ENCODE measurements at places on chromosomes 13 and 19.

DNA sequence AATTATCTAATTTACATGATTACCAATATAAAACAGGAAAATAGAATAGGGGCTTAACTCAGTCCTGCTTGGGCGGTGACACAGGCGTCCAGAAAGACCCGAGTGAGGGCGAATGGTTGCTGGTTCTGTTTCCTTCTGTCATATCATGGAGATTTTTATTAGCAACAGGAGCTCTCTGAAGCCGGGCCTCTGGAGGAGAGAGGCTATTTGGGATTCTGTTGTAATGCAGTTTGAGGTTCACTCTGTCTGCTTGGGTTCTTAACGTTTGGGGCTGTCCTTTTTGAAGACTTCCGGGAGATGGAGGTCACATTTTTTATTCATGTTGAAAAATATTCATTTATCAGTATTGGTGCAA is 115.7 kb upstream of the ZNF536 start:
- no peak for DNase-seq

DNA sequence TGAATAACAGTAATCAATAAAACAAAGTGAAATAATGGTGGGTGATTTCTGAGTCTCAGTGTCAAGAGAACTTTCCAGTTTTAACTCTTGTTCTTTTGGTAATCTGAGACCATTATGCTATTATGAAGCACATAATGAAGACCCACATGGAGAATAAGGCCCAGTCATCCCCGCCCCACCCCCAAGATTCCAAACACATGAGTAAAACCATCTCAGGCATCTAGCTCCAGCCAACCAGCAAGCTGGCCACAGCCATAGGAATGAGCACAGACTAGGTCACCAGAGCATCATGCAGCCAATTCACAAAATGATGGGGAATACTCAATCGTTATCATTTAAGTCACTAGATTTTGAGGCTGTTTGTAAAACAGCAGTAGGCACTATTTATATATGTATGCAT is 1769.0 kb upstream of the PCDH20 start:
- DNase-seq, result no peak

DNA sequence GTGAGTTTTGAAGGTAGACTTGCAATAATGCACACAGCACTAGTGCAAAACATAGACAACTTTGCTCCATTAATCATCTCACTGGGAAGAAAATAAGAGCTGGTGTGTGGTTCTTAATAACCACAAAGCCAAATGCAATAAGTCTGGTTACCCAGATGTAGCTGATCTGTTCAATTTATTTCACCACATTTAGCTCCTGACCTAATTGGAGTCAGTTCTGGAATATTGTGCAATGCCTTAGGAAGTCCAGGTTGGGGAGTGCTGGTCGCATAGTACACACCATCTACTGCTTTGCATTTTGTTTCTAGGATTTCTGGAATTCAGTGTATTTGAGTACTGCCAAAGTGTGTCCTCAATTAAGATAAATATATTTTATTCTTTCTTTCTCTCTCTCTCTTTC is 483.3 kb upstream of the SPRY2 start:
- no peak for DNase-seq

DNA sequence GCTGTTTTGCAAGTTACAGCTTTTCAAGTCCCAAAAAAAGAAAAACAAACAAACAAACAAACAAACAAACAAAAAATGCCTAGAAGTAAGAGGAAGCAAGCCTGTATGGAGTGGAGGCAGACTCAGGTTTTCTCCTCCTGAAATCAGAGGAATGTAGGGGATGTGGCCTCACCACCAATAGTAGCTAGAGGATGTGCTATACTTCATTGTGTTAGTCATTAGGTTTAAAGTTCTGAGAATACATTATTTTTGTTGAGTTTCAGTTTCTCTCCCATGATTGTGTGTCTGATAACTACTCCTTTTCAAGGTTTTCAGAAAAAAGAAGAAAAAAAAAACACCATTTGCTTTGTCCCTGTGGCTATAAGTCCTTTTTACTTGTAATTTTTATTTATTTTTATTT is 524.5 kb downstream of the GPC6 start:
- no peak for DNase-seq

GRCh38 chr19:38743394-38744297 is 628 bp downstream of the CAPN12 start:
- no peak for DNase-seq

- DNase-seq, result no peak
Observed at GRCh38 chr19:33445442-33446329, 72.2 kb downstream of the CEBPG start.

DNA sequence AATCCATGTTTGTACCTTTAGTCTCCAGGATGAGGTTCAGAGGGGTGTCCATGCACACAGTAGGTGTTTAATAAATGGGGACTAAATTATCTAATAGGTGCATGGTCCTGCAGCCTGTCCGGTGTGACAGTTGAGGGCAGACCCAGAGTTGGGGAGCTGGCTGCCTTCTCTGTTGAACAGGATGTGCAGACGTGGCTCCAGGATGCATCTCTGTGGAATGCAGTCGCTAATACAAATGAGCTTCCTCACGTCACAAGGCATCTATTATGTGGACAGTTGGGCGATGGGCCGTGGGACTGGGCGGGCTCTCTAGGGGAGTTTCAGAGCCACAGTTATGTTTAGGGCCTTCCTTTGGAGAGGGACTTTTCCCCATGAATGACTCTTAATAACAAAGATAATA is 71.0 kb downstream of the SIPA1L3 start:
- no peak for DNase-seq

GRCh38 chr19:3054972-3055740 is 7.1 kb downstream of the TLE5 start:
- no peak for DNase-seq

DNA sequence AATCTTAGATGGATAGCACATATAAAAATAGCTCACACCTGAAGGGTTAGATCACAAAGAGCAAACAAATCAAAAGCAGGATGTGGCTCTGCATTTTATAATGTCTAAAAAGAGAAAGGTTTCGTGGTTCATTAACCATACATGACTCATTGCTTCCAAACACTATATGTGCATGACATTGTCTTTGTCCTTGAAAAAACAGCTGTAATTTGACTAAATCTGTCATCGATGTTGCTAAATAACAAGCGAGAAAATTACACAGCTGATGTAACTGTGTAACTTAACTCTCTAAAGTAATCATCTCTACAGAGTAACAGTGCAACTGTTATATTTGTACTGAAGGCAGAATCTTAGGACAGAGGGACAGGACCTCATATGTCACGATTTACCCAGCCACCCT is 383.1 kb upstream of the GPC6 start:
- DNase-seq, result no peak

- no peak for DNase-seq
Observed at GRCh38 chr13:60509601-60510386, 112.8 kb downstream of the TDRD3 start.

DNA sequence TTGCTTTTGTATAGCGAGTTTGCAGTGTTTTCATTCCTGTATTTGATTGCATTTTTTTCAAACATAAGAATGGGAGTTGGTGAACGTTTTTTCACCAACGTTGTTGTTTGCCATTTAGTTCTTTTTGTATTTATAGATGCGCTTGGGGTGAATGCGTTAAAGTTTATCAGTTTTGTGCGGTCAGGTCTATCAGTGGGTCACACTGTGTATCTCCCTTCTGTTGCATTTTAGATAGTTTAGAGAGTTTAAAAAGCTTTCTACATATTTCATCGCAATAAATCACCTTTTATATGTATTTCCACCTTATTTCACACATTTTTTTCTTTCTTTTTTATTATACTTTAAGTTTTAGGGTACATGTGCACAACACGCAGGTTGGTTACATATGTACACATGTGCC is 16.4 kb downstream of the OR7A5 start:
- DNase-seq, result no peak

DNA sequence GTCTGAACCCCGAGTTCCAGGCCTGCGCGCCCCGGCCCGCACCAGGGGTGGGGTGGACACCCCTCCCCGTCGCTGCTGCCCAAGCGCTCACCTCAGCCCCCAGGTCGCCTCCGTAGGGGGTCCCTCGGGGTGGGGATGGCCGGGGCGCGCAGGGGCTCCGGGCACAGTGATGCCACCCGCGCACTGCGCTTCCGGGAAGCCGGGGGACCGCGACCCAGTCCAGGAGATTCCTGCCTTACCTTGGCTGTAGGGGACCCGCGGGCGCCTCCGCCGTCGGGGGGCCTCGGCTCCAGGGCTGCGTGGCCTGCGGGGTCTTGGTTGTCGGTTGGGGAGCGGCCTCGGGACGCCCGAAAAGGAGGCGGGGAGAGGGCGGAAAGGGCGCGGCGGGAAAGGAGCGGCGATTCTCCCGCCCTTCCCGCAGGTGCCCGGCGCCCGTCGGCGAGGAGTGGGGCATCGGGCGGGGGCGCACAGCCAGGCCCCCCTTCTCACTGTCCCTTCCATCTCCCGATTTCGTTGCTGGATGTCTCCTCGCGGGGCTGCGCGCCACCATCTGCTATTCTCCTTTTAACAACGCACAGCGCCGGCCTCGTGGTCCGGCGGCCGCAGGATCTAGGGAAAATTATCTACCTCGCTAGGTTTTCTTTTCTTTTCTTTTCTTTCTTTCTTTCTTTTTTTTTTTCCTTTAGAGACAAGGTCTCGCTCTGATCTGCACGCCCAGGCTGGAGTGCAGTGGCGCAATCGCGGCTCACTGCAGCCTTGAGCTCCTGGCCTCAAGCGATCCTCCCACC is at the start of gene KEAP1:
KEAP1 (minus strand) TSS at position 355 of the 788 bp plus-strand sequence. CDS start 3,323 bp downstream, outside the sequence.
- DNase-seq, result no peak

GRCh38 chr13:93244918-93245280 is 18.3 kb downstream of the GPC6 start:
- no peak for DNase-seq

DNA sequence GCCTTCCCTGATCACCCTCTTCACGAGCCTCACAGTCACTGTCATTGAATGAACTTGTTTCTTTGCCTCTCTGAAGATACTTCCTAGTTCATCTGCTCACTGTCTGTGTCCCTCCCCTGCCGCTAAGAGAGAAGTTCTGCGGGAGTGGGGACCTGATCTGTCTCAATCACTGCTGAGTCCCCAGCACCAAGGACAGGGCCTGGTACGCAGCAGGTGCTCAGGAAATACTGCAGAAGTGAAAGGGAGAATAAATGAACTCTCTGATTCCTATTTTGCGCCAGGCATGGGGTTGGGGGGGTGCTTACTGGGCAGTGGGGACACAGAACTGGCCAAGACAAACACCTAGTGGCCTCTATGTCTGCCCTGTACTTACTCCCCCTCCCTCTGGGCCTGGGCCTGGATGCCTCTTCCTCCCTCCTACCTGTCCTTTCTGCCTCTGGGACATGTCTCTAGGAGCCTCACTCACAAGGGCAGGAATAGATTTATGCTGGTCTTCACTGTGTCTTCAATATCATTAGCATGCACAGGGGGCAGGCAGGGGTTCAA is 17.5 kb downstream of the FCGBP start:
- no peak for DNase-seq

DNA sequence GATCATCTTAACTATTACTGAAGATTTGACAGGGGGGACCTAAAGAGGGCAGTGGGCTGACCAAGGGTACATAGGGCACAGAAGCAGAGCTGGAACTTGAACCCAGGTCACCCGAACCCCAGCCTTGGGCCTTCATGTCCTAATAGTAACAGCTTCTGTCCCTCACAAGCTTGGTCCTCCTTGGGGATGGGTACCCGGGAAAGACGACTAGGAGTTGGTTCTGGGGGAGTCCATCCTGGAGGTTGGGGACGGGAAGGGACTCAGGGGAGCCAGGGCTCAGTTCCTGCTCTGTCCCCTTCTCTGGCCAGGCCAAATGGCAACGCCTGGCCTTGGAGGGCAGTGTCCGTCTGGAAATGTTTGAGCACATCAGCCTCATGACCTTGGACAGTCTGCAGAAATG is 39.6 kb upstream of the CYP4F8 start:
- no peak for DNase-seq

GRCh38 chr19:11505504-11506100 is at the start of gene ZNF653:
ZNF653 (minus strand) TSS chr19:11505839; CDS start chr19:11505786, 53 bp downstream.
- DNase-seq, result peak; percentile 87

DNA sequence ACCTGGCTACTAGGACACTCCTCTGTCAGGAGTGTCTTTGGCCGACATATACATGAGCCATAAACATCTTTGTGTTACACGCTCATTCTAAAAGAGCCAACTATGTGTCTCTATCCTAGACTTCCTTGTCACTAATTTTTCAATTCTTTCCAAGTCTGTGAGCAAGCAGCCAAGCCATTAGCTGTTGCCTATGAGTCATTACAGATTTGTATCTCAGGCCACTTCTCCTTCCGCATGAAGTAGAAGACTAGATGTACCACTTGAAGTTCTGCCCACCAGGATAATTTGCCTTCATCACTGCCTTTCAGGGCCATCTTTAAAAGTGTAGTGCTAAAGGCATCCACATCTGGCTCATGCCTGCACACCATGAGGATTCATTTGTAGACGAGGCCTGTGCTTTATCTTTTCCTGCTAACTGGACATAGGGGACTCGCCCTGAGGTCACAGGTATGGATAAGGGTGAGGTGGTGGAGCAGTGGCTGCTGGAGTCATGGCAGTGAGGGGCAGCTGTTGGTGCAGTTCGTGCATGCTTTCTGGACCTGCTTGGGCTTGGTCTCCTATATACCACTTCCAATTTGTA is 126.1 kb upstream of the KL start:
- DNase-seq, result no peak

DNA sequence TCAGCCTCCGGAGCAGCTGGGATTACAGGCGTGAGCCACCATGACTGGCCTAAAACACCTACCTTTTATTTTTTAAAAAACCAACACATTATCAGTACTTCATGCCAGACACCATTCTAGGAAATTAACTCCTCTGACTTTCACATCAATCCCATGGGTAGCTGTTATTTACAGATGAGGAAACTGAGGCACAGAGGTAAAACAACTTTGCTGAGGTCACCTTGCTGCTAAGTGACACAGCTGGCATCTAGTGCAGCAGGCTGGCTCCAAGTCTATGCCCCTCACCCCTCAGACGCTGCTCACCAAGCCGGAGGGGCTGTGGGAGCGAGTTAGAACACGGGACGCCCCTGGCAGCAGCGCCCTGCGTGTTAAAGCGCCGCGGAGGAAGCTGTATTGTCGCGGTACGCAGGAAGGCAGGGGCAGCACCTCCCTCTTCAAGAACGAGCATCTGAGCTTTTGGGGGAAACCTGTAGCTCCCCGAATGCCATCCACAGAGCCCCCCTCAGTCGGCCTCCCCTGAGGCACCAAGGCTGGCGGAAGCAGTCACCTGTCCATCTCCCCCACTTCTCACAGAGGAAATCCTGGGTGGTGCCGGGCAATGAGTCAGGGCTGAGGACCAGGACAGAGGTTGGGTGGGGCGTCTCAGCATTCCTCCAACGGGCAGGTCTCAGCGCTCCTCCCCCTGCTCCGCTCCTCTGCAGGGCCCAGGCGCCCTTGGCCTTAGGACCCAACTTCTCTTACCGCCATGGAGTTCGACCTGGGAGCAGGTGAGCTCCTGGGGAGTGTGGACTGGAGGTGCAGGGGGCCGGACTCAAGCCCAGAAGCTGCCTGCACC is at the start of gene C19orf33:
C19orf33 (plus strand) TSS at position 735 of the 835 bp plus-strand sequence; CDS start at position 746, 11 bp downstream.
- no peak for DNase-seq

DNA sequence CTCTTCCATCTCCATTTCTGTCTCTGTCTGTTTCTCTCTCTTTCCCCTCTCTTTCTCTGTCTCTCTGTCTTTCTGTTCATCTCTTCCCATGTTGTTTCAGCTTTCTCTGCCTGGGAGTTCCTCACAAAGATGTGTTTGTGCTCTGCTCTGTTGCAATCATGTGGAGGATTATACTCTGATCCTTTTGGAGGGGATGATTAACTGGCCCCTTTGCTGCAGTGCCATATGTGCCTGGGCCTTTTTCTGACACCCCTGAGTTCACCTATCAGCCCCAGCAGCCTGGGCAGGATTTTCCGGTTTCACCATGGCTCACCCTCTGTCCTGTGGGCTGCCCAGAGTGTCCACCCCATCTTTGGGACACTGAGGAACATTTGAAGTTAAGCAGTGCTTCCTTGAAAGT is 9.0 kb upstream of the TEX26 start:
- no peak for DNase-seq

- DNase-seq, result no peak
Observed at GRCh38 chr19:49098795-49099194, 13.5 kb downstream of the SNRNP70 start.

GRCh38 chr13:27065582-27065981 is 106.0 kb downstream of the USP12 start:
- no peak for DNase-seq
